ENCODE measurements at places on chromosomes 6 and 20. TPM values are rescaled to one million over a fixed set of nuclear protein-coding genes. Genes with fewer than 3 reads are reported as not detected.

Gene BTBD3
- total RNA-seq = 1.2 TPM

Gene OOEP
- 0.68 TPM for total RNA-seq

DNA sequence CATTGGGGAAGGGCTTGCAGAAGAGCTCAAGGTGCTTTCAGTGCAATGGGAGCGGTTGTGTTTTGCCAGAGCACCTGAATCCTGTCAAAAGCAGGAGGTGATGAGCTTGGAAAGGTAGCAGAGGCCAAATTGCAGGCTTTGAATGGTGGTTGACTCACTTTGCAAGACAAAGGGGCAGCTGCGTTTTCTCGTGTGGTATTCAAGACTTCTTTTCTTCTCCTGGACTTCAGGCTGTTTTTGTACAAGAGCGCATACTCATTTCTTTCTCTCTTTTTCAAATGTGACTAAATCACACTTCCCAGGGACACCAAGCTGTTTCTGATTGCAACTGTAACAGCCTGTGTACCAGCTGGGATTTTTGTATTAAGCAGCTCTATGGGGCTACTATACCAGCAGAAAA lies 32.3 kb downstream of the GHRH start:
- H3K4me1 ChIP-seq = no peaks in the 10 kb centered on the region
- H3K27ac ChIP-seq = no peak overlapping the region
- no peak overlapping the region for H3K4me3 ChIP-seq

GRCh38 chr20:45014671-45015415 lies 48.5 kb downstream of the STK4 start:
- no peak for DNase-seq
- peaks cover 40% of the 10 kb centered on the region for H3K4me1 ChIP-seq
- no peaks in the 10 kb centered on the region for H3K27me3 ChIP-seq
- no peak overlapping the region for H3K27ac ChIP-seq

DNA sequence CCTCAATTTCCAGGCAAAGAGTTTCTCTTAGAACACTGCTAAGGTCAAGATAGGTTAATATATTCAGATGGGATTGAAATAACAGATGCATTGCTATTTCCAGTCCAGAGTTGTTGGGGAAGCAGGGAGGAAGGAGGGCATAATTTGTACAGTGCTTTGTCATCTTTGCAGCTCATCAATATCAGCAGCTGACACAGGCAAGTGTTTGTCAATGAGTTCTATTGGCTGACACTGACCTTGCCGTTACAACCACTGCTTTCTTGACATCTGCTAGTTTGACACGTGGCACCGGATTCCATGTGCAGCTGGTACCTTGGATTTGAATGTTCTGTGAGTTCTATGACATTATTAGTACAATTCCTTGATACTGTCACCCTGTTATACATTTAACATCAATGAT lies 28.0 kb upstream of the MLIP start:
- H3K27me3 ChIP-seq = no peaks in the 10 kb centered on the region
- DNase-seq = no peak
- no peaks in the 10 kb centered on the region for H3K4me1 ChIP-seq
- H3K27ac ChIP-seq = no peak overlapping the region

Gene CALHM6
- total RNA-seq = 11.2 TPM

Gene ECT2L
- total RNA-seq = not detected

- no peak overlapping the region for H3K27ac ChIP-seq
- no peak overlapping the region for H3K4me3 ChIP-seq
- no peaks in the 10 kb centered on the region for H3K4me1 ChIP-seq
- H3K27me3 ChIP-seq = peaks cover 17% of the 10 kb centered on the region
- no peak for DNase-seq
Measured at GRCh38 chr6:136036601-136037000, 185.1 kb downstream of the PDE7B start.

- peak; percentile 75 for DNase-seq
- peaks cover 17% of the 10 kb centered on the region for H3K36me3 ChIP-seq
- H3K27ac ChIP-seq = peak overlapping the region; percentile 90
- H3K4me1 ChIP-seq = peaks cover 38% of the 10 kb centered on the region
- H3K4me3 ChIP-seq = peak overlapping the region; percentile 96
Measured at GRCh38 chr20:34824806-34825529, 483 bp downstream of the NCOA6 start.

- no peak overlapping the region for H3K4me3 ChIP-seq
- H3K27ac ChIP-seq = no peak overlapping the region
- H3K36me3 ChIP-seq = peaks cover 91% of the 10 kb centered on the region
- H3K27me3 ChIP-seq = no peaks in the 10 kb centered on the region
- peaks cover 30% of the 10 kb centered on the region for H3K4me1 ChIP-seq
- DNase-seq = no peak
Measured at GRCh38 chr6:158782432-158783166, 36.6 kb downstream of the EZR start.

GRCh38 chr6:166795879-166796278 lies 160.5 kb downstream of the RNASET2 start:
- no peak for DNase-seq
- no peaks in the 10 kb centered on the region for H3K4me1 ChIP-seq
- H3K36me3 ChIP-seq = no peaks in the 10 kb centered on the region
- H3K27me3 ChIP-seq = peaks cover 10% of the 10 kb centered on the region
- H3K27ac ChIP-seq = no peak overlapping the region
- no peak overlapping the region for H3K4me3 ChIP-seq

GRCh38 chr6:23713211-23713610 lies 412.8 kb upstream of the NRSN1 start:
- no peaks in the 10 kb centered on the region for H3K36me3 ChIP-seq
- H3K4me3 ChIP-seq = no peak overlapping the region
- H3K27me3 ChIP-seq = no peaks in the 10 kb centered on the region
- DNase-seq = no peak

GRCh38 chr20:50286609-50287008 lies 96.0 kb downstream of the CEBPB start:
- H3K36me3 ChIP-seq = no peaks in the 10 kb centered on the region
- no peak overlapping the region for H3K4me3 ChIP-seq
- no peak for DNase-seq
- H3K27ac ChIP-seq = no peak overlapping the region
- H3K4me1 ChIP-seq = peaks cover 44% of the 10 kb centered on the region
- no peaks in the 10 kb centered on the region for H3K27me3 ChIP-seq

DNA sequence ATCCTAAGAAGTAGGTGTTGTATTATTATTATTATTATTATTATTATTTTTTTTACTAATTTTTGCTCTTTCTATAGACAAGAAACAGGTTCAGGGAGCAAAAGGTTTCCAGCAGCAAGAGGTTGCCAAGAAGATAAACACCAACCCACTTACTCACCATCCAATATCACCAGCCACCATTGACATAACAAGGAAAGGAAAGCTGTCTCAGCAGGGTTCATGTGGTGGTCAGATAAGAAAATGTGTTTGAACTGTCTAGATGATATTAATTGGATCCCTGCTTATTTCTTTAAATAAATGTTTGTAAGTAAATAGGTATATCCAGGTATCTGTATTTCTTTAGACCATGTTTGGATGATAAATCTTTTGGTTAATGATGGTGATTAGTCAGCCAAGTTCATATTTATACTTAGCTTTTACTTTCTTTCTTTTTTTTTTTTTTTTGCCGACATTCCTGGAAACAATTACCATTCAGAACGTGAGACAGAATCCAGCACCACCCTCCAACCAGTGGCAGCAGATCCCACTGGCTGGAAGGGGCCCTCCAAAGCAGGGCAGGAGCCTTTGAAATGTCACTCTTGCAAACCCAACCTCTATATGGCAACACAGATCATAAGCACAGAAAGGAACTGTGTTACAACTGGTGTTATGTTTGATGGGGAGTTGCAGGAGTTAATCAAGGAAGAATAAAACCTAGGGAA lies 139.2 kb upstream of the ECI2 start:
- no peaks in the 10 kb centered on the region for H3K4me1 ChIP-seq
- H3K36me3 ChIP-seq = no peaks in the 10 kb centered on the region
- H3K27ac ChIP-seq = no peak overlapping the region
- no peak overlapping the region for H3K4me3 ChIP-seq
- DNase-seq = no peak

- H3K36me3 ChIP-seq = no peaks in the 10 kb centered on the region
- H3K27ac ChIP-seq = no peak overlapping the region
- no peak for DNase-seq
- H3K27me3 ChIP-seq = no peaks in the 10 kb centered on the region
Measured at GRCh38 chr6:5098501-5099270, 13.5 kb downstream of the PPP1R3G start.

Gene PRSS16
- total RNA-seq = 1.6 TPM

- H3K36me3 ChIP-seq = no peaks in the 10 kb centered on the region
- DNase-seq = no peak
- H3K27me3 ChIP-seq = peaks cover 2% of the 10 kb centered on the region
- H3K27ac ChIP-seq = peak overlapping the region; percentile 89
Measured at GRCh38 chr6:150491811-150492172, 107.9 kb upstream of the PLEKHG1 start.

Gene CGA
- not detected for total RNA-seq

GRCh38 chr6:113293423-113293740 lies 563.8 kb upstream of the MARCKS start:
- H3K36me3 ChIP-seq = no peaks in the 10 kb centered on the region
- no peaks in the 10 kb centered on the region for H3K27me3 ChIP-seq
- H3K27ac ChIP-seq = no peak overlapping the region
- H3K4me1 ChIP-seq = no peaks in the 10 kb centered on the region
- DNase-seq = no peak
- no peak overlapping the region for H3K4me3 ChIP-seq

Gene HEY2
- not detected for total RNA-seq

Gene CASS4
- total RNA-seq = 13.2 TPM

Gene MUC22
- not detected for total RNA-seq

DNA sequence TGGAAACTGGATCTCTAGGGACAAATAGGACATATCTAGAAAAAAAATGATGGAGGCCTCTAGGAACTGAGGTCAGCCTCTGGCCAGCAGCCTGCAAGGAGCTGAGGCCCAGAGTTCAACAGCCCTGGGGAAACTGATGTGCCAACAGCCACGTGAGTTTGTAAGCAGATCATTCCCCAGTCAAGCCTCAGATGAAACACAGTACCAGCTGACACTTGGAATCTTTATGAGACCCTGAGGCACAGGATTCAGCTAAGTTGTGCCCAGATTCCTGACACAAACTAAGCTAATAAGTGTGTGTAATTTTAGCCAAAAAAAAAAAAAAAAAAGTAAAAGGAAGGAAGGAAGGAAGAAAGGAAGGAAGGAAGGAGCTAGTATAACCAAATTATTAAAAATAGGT lies 1059.8 kb upstream of the MAP3K7 start:
- H3K4me1 ChIP-seq = no peaks in the 10 kb centered on the region
- no peak overlapping the region for H3K27ac ChIP-seq
- no peak overlapping the region for H3K4me3 ChIP-seq
- no peak for DNase-seq
- H3K36me3 ChIP-seq = no peaks in the 10 kb centered on the region

GRCh38 chr6:156598855-156599180 lies 178.4 kb upstream of the ARID1B start:
- H3K4me3 ChIP-seq = no peak overlapping the region
- H3K27ac ChIP-seq = no peak overlapping the region
- no peak for DNase-seq
- no peaks in the 10 kb centered on the region for H3K4me1 ChIP-seq
- H3K36me3 ChIP-seq = no peaks in the 10 kb centered on the region

GRCh38 chr6:40355066-40355465 lies 232.1 kb downstream of the LRFN2 start:
- no peak overlapping the region for H3K27ac ChIP-seq
- H3K27me3 ChIP-seq = no peaks in the 10 kb centered on the region
- no peak overlapping the region for H3K4me3 ChIP-seq
- no peak for DNase-seq

Gene ANKRD6
- total RNA-seq = 4.8 TPM

GRCh38 chr20:4102381-4102780 lies 87.0 kb upstream of the RNF24 start:
- no peak overlapping the region for H3K27ac ChIP-seq
- H3K36me3 ChIP-seq = no peaks in the 10 kb centered on the region
- no peak for DNase-seq
- H3K27me3 ChIP-seq = peaks cover 6% of the 10 kb centered on the region
- no peaks in the 10 kb centered on the region for H3K4me1 ChIP-seq
- H3K4me3 ChIP-seq = no peak overlapping the region

Gene TCF21
- not detected for total RNA-seq

- DNase-seq = no peak
- no peaks in the 10 kb centered on the region for H3K36me3 ChIP-seq
- H3K4me1 ChIP-seq = no peaks in the 10 kb centered on the region
- no peaks in the 10 kb centered on the region for H3K27me3 ChIP-seq
- no peak overlapping the region for H3K27ac ChIP-seq
Measured at GRCh38 chr6:140003217-140003616, 628.8 kb upstream of the CITED2 start.

Gene TNF
- 130 TPM for total RNA-seq

DNA sequence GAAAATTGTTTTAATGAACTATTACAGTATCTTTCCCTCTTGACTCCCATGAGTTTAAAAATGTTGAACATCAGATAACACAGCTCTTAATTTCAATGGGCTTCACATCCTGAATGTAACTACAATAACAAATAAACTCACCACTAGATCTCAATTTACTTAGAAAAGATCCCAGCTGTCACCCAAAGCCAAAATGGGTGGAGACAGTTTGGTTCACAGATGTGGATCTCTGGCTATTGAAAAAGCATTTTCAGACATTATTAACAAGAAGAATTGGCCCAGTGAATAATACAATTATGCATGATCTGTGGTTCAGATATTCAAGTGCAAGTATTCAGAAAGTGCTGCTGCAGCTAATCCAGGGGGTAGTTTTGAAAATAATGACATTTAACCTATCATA lies 184.7 kb upstream of the RALGAPA2 start:
- no peak overlapping the region for H3K4me3 ChIP-seq
- H3K27ac ChIP-seq = no peak overlapping the region
- no peaks in the 10 kb centered on the region for H3K4me1 ChIP-seq
- H3K27me3 ChIP-seq = peaks cover 9% of the 10 kb centered on the region

DNA sequence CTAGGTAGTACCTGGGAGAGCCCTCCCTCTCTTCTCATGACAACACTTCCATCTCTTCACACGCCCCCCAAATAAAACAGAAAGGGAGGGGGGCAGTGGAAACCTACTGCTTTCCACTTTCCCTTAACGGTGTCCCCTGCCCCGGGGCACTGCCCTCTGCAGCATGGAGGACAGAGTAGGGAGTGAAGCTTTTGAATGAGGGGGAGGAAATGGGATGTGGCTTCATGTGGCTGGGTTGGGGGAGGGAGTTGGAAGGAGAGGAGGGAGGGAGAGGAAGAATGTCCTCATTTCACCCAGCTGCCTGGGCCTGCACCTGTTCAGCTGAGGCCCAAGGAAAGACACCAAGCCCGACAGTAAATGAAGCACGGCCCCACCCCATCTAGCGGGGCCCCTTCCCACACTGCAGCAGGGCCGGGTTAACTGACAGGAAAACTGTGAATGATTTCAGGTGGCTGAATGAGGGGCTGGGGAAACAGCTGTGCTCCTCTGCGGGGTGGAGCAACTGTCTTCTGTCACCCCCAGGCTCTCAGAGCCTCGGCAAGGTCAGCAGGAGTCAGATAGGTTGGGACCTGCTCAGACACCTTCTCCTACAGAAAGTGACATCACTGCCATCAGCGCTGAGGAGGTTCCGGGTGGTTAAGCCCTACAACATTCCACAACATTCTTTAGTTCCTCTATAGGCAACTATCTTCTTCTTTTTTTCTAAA lies 40.0 kb upstream of the TAF8 start:
- no peaks in the 10 kb centered on the region for H3K27me3 ChIP-seq
- peak; percentile 33 for DNase-seq
- H3K4me1 ChIP-seq = peaks cover 67% of the 10 kb centered on the region
- peak overlapping the region; percentile 82 for H3K27ac ChIP-seq
